NCI-H2029 (cell line): ENCODE measurements at places on chromosomes 5 and 9.
A peak's percentile ranks its signal among the peaks of the same experiment; 100 is the strongest.

DNA sequence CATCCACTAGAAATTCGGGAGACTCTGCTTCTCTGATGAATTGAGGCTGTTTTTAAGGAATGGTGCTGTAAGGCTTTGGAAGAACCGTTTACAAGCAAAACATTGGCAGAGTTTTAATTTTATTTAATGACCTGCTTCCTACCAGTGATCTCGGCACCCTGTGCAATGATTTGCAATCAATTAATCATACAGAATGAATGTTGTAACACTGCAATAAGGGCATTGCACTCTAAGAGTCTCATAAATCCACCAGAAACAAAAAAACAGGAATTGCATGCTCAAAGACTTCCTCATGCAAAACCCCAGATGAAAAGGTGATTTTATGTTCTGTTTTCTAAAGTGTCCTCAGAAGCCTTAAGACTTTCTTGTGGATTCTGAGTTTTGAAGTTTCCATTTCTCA lies 295.7 kb downstream of the ARHGEF28 start:
- no peak for DNase-seq

DNA sequence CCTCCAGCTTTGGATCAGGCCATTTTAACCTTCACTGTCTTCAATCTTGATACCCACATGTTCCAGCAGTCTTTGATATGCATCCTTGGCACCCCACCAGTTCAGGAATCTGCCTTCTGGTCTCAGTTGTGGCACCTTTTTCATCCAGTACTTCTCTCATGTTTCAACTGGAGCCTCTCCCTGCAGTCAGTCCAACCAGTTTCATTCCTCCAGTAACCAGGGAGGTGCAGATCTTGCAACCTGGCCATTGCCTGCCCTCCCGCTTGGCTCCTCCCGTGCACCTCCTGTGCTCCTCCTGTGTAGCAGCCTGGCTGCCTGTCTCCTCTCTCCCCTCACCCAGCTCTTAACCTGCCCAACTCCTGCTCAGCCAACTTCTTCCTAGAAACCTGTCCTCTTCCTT lies 20.2 kb downstream of the FUBP3 start:
- DNase-seq = no peak

- no peak for DNase-seq
Observed at GRCh38 chr5:6202968-6203365, 175.4 kb downstream of the MED10 start.

DNA sequence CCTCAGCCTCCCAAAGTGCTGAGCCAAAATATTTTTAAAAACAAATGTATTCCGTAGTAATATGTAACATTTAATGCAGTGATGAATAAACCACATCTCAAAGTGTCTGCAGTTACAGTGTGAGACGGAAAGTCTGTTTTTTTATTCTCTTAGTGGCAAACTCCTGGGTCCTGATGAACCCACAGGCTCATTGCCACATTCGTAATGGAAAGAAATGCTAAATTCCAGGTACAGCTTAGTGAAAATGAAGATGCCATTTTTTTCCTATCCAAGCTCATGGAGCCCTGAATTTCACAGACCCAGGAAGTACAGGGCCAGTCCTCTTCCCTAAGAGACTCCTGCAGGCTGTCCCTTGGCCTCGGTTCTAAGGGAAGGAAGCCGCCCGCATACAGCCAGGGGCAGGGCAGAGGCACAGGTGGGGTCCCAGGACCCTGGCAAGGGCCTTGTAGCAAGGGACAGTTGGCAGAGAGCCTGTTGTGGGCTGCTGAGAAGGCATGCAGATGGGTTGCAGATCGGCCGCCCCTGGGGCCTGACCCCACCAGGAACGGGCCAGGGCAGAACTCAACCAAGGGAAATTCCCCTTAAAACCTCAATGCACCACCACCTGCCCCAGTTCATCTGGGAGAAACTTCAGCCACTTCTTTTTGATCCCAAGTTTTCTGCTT lies 36.2 kb downstream of the IPPK start:
- no peak for DNase-seq

- no peak for DNase-seq
Observed at GRCh38 chr5:6505416-6505755, 56.7 kb downstream of the UBE2QL1 start.

- no peak for DNase-seq
Observed at GRCh38 chr5:131647048-131647769, 12.2 kb upstream of the RAPGEF6 start.

DNA sequence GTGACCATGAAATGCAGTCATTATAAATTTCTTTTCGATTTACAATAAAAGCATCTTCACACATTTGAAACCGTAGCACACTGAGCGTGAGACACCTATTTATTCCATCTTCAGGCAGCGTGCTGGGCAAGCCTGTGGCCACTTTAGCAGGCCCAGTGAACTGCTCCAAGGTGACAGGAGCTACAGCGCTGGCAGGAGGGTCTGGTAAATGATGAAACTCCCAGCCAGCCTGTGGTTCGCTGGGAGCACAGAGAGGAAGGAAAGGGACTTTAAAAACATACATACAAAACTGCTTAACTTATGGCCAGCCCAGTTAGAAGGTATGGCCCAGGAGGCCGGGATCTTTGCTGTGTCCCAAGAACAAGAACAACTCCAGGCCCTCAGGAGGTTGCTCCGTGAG lies 5.1 kb downstream of the RAPGEF1 start:
- no peak for DNase-seq

- DNase-seq = no peak
Observed at GRCh38 chr5:115607935-115608334, 5.7 kb upstream of the TICAM2 start.

DNA sequence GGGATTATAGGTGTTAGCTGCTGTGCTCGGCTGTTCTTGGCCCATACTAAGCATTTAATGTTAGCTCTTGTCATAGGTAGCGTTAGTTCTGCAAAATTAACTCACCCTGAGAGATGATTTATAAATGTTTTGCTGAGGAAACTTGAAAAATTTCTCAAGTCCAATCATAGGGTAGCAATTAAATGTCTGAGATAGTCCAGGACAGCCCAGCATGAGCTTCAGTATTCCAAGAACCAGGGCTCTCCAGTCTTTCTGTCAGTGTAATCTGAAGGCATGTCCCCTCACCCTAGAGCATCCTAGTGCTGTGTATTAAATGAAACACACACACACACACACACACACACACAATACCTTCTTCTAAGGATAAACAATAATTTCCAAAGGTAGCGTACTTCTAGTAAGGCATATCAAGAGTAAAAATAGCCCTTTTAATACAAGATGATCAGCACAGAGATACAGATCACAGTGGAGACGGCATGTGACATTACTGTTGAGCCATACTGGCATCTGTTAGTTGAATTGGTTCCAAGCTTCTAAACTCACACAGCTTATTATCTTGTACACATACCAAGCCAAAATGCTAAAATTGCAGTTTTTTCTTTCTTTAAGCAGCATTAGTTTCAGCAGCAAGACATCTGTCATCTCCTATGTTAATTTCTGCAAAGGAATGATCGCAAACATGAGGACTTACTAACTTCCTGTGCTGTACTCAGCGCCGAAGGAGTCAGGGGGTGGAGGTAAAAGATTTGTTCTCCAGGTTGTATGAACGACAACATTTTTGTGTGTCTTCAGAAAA lies 46.3 kb upstream of the JMY start:
- no peak for DNase-seq

GRCh38 chr9:113851873-113852272 lies 24.2 kb upstream of the ZNF618 start:
- no peak for DNase-seq

DNA sequence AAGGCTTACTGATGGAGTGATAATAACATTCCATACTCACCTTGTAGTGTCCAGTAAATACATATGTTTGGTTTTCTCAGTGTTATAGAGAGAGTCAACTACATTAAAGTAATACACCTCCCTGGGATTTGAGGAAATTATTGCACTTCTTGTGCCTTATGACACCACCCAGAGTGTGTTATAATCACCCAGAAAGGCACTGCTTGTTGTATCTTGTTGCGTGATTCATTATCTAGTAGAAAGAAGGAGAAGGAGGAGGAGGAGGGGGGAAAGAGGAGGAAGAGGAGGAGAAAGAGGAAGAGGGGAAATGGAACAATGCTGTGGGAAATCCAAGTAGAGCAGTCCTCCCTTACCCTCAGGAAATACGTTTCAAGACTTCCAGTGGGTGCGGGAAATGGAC lies 661.8 kb upstream of the WWC1 start:
- DNase-seq = no peak

DNA sequence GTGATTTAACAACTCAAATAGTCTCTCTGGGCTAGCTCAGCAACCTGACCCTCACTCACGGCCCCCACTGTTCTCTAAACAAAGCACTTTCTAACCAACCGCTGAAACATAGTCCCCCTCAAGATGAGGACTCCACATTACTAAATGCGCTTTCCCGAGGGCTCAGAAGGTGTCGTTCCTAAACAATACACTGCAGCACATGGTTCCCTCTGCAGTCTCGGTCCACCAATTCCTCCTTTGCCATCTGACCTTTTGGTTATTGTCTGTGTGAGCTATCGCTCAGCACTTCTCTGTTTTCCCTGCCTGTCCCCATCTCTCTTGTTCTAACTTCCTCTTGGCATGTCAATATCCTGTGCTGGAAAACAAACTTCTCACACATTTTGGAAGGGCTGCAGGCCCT lies 7.2 kb downstream of the EPB41L4A start:
- DNase-seq = no peak

- no peak for DNase-seq
Observed at GRCh38 chr5:104241046-104241445, 678.5 kb upstream of the NUDT12 start.

DNA sequence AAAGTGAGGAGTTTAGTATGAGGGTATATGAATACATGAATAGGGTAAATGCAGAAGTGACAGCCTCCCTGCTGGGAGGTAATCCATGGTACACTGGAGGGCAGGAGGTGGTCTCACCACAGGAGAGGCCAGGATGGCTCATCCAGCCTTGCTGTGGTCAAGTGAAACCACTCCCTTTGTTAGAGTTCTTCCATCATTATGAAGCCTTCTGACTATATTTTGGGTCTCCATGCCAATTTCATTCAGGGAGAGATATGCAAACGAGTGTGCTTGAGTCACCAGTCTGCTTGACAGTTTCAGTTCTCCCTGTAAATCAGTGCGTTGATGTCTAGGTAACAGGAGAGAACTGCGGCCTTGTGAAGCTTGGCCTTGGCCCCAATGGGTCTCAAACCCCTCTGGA lies 16.4 kb downstream of the PPP3R2 start:
- no peak for DNase-seq

GRCh38 chr9:10265153-10265631 lies 347.6 kb downstream of the PTPRD start:
- DNase-seq = no peak

DNA sequence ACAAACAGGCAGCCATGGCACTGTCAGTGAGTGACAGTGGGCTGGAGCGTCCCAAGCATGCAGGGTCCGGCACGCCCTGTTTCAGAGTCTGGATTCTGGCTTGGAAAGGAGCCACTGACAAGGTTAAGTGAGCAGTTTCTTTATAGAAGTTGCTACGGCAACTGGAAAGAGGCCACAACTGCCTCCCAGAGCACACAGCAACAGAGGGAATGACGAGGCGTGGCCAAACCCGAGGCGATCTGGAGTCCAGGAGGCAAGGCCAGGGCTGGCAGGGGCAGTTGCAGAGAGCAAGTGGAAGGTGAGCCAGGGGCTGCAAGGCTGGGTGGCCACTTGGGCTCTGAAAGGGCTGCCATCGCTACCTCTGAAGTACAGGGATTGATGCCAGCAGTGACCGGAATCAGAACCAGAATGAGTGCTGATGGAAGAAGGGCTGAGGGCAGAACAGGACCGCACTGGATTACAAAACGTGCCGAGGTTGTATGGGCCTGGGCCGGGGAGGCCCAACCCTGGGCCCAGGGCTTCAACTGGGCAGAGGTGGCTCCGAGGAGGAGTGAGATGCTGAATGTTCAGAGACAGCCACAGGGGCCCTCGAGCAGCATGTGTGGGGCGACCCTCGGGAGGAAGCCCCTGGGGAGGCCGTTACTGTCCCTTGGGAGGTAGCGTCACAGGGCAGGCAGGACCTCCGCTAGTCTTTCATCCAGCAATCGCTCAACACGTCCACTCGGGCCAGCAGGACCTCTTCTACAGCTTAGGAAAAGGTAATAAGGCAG lies 4.6 kb downstream of the MRPL41 start:
- no peak for DNase-seq

- no peak for DNase-seq
Observed at GRCh38 chr5:147804334-147804733, 21.8 kb upstream of the JAKMIP2 start.

- no peak for DNase-seq
Observed at GRCh38 chr5:167985373-167985772, 306.1 kb upstream of the WWC1 start.

- no peak for DNase-seq
Observed at GRCh38 chr5:87398981-87399614, 13.6 kb downstream of the CCNH start.

DNA sequence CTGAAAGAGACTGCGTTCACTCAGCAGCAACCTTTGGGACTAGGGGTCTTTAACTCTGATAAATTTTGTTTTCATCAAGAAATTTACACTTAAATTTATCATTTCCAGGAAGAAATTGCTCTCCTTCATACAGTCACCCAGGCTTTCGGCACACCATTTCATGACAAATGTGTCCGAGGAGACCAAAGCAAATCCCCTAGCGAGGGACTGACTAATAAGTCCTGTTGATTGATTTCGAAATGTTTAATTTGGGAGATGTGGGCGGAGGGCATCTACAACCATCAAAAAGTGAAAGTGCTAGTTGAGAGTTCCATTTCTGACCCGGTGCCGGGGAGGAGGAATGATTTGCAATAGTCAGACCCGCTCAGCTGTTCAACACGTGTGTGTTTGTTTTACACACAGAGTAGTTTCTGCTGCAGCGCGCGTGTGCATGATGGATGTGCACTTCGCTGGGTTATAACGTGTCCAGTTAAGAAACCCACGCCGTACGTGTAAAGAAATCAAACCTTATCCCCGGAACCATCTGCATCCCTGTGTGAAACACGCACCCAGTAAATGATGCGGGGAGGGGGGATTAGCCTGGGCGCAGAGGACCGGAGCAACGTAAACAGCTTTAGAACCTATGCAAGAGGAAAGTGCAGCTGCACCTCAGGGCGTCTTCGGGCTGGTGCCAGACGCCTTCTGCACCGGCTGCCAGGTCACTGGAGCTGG lies 845 bp upstream of the NR4A3 start:
- peak; percentile 61 for DNase-seq

GRCh38 chr9:97990259-97990658 lies 7.1 kb downstream of the ANP32B start:
- DNase-seq = no peak

- no peak for DNase-seq
Observed at GRCh38 chr9:108618906-108619550, 236.8 kb downstream of the ACTL7B start.

- no peak for DNase-seq
Observed at GRCh38 chr5:115070737-115071136, 99.0 kb downstream of the TRIM36 start.

- peak; percentile 37 for DNase-seq
Observed at GRCh38 chr5:68285851-68286611, 70.5 kb downstream of the PIK3R1 start.
